ENCODE measurements at places on chromosomes 4 and X.

GRCh38 chr4:62408454-62408853 lies 1208.3 kb downstream of the ADGRL3 start:
- DNase-seq, result no peak

DNA sequence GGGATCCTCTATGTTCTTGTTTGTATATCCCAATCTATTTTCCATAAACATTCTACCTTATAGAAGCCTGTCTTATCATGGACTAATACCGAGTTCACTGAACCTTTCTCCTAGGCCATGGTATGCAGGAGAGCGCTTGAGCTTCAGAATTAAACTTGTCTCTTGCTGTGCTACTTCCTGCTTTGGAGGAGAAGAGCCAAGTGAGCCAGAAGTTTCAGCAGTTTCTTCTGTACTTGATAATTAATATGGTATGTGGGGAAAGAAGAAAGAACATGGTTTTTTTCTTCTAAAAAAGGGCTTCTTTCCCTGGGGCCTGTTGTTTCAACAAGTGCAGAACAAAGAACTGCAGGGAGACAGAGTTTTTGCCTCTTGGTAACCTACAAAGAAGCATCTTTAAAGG lies 172.8 kb downstream of the ATG4A start:
- DNase-seq, result no peak

GRCh38 chrX:42531441-42531840 lies 246.5 kb downstream of the PPP1R2C start:
- DNase-seq, result no peak

DNA sequence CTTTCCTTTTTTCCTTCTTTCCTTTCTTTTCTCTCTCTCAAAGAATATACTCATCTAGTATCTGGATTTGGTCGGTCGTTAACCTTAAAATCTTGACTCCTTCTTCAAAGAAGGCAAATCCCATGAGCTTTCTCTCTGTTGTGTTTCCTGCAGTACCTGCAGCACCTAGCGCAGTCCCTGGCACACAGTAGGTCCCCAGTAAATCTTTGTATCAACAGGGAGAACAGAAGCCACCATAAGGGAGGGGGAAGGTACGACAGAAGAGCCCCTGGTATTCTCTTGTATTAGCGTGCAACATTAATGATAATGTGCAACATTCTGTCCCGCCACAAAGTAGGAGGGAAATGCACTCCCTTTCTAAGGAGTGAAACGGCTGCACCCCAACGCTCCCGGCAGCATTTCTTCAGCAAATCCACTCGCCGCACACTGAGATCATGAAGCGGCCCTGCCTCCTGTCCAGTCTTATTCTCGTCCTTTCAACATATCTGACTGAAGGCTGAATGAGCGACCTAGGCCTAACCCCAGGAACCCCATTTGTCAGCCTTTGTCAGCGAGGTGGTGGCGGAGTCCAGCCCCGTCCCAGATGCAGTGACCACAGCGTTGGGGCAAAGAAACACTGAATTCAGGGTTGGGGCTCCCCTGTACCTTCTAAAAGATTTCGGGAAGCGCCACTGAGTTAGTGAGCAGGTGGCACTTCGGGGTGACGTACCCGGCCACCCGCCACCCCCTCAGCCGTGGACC lies 133.7 kb downstream of the AMELX start:
- DNase-seq, result no peak

GRCh38 chr4:48639807-48640206 lies 140.3 kb downstream of the FRYL start:
- DNase-seq, result no peak

DNA sequence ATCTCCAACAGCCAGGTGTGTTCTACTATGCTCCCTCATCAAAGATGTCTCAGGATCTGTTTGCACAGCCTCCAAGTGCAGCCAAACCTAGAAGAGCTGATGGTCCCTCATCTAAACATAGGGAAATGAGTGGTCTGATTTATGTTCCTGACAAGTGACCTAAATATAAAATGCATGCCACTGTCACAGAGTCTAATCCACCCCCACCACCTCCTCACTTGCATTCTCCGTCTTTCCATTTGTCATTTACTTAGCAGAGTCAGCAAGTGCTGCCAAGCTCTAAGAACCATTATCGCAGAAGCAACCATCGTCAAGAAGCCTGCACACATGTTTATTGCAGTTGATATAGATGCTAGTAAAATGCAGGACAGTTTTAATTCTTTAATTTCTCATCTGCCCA lies 33.1 kb upstream of the VCX3A start:
- no peak for DNase-seq

- DNase-seq, result peak; percentile 12
Observed at GRCh38 chrX:69158166-69158980, 6.9 kb downstream of the PJA1 start.

DNA sequence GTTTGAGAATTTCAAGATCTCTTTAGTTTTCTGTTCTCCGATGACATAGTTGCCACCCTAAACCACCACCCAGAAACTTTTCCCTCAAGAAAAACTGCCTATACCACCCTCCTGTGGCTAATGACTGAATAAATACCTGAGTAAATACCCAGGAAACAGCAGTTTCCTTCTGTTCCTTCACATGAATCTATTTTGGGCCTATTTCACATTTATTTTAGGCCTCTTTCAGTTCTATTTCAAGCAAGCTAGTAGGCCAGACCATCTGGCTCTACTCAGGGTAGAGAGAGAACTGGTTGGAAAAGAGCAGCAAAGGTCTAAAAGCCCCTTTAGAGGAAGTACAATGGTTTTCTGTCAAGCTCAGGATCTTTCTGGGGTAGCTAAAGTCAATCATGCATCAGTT lies 23.4 kb downstream of the ARHGEF9 start:
- no peak for DNase-seq

GRCh38 chrX:1491851-1492349 lies 39.2 kb upstream of the ASMTL start:
- peak; percentile 83 for DNase-seq

- DNase-seq, result no peak
Observed at GRCh38 chrX:110004731-110005369, 1.9 kb downstream of the TMEM164 start.

- no peak for DNase-seq
Observed at GRCh38 chrX:110331444-110332030, 13.7 kb upstream of the AMMECR1 start.

DNA sequence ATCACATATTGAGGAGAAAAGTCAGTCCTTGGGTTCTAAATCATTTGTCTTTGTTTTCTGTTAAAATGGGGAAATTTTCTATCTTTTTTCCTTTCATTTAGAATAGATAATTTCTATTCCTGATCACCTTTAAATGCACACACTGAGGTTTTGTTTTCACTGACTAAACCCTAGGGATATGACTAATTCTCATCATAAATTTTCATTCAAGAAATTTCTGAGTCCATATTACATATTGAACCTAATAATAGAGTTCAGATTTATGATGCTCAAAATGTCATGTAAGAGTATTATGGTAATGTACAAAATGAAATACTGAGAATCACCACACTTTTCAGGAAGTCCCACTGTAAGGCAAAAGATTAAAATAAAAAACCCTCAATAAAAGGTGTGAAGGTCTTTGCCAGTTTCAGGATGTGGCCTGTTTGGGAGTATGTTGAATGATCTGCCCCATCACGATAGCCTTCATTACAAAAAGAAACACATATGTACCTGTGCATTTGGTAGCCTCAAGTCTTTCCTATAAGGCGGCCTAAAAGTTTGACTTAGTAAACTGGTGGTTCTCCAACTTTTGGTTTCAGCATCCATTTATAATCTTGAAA lies 49.4 kb downstream of the LEF1 start:
- no peak for DNase-seq

GRCh38 chr4:17721496-17722355 lies 59.7 kb downstream of the FAM184B start:
- no peak for DNase-seq

GRCh38 chr4:121675715-121676114 lies 21.1 kb downstream of the ANXA5 start:
- DNase-seq, result no peak

DNA sequence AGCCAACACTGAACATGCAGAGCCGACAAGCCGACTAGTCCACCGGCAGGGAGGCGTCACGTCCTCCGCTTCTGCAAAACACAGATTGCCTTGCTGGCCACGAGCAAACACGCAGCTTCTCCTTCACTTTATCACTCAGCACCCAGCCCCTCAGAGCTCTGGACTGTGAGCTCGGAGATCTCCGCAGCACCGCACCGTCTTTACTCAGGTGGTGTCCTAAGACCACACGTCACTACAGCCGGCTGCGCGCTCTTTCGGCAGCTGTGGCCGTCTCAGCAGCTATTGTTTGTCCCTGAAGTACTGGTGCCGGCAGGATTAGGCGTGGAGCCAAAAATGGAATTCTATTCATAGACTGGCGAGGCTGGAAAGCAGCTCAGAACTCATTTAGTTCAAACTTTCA lies 72.0 kb downstream of the FAT1 start:
- DNase-seq, result no peak

GRCh38 chr4:13766761-13767540 lies 139.4 kb upstream of the BOD1L1 start:
- DNase-seq, result no peak

DNA sequence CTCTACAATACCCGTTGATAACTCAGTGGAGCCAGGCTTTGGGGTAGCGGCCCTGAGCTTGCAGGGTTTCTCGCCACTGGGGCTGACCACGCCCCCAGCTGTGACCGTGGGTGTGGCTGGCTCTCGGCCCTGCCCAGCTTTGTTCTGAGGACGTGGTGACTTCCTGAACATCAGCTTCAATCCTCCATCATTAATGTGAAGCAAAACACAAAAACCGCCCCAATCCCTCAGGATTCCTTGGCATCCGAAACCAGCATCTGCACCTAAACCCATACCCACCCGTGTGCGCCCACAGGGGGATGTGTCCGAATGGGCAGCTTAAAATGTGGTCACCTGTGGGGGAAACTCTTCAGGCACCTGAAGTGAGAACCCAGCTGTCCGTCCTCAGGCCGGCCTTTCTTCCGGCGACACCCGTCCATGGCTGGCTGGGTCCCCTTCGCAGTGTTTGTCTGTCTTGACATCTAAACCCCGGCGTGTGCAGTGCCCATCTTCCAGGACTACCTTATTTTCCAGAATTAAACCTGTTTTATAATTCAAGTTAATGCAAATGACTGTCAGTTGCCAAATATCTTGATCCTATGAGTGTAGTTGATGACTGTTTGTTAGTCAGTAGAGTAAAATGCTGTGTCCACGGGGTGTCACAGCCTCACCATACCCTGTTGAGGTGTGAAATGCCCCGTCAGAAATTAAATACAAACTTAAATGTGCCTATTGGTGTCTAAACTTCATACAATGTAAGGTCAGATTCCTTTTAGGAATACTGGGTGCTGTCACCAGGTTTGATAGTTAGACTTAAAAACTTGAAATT lies 27.3 kb downstream of the NELFA start:
- DNase-seq, result peak; percentile 15

DNA sequence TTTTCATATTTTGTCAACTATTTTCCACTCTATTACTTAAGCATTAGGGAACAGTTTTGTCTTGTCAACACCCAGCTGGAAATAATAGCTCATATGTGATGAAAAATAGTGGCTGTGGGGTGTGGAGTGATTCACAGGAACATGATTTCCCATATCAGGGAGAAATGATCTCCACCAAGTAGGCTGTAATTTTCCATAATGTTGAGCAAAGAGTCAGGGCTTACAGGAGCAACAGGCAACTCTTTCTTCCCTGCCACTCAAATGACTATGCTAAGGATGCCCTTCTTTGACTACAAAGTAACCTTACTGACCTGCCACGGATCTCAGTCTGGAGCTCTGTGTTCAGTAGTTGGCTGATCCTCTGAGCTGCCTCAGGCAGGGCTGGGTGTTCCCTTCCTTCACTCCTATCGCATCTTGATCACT lies 90.0 kb upstream of the GATB start:
- DNase-seq, result no peak

DNA sequence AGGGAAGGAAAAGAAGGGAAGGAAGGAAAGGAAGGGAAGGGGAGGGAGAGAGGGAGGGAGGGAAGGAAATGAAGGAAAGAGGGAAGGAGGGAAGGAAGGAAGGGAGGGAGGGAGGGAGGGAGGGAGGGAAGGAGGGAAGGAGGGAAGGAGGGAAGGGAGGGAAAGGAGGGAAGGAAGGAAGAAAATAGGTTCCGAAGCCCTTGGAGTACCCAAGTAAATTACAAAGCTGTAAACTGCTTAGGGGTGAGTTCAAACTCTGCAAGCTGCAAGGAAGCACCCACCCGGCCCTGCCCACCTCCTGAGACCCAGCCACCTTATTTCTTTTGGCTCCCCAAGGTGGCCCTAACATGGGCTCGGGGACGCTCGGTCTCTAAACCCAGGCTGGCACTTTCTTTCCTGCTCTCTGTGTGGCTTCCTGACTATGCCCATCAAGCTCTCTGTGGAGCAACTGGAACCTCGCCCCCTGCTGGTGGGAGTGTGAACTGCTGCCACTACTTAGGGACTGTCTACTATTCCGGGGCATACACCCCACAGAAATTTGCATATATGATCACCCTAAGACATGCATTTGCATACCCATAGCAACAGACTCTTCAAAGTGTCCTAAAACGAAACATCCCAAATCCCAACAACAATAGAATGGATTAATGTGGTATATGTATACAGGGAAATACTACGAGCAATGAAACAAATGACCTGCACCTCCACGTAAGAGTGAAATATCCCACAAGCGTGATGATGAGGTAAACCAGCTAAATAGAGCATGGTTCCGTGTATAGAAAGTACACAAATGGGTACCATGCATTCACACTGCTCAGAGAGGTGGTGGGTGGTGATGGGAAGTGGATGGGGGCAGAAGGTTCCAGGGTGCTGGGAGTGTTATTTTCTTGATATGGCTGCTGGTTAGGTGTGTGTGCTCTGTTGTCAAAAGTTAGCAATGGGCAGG lies 151.7 kb upstream of the TBL1X start:
- DNase-seq, result peak; percentile 79

DNA sequence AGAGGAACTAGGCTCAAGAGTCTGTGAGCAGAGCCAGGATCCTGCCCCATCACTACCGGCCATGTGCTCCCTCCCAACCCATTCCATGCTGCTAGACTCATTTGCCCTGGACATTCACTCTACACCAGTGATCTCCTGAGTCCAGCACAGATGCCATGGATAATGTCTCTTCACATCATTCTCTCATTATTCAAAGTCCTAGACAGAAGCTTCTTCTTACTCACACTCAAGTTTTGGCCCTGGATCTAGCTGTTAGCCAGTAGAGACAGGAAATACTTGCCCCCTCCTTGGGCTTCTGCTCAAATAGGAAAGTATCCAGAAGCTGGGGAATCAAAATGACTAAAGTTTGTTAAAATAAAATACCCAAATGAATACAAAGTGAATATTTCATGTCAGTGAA lies 266.8 kb upstream of the LDB2 start:
- DNase-seq, result no peak

DNA sequence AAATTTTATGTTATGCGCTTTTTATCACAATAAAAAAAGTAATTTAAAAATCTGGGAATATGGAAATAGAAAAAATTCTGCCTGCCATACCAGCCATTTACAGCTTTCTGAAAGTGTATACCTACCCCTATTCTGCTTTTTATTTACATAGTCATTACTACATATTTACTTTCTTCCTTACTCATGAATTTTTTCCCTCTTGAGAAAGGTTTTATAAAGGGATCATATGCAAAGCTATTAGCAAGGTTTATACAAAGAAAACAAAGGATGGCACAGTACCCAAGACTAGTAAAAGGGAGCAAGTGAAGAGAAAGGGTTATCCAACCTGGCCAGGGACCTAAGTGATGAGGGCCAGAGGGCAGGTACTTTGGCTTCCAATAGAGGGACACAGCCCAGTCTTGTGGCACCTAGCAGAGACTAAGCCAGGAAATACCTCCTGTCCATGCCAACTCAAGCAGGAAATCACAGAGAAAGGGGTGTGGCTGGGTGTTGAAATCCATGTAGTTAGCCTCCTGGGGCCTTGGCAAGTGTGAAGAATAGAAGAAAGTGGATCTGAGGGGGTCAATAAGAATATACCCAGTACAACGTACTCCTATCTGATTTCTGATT lies 207.3 kb upstream of the VEGFC start:
- no peak for DNase-seq

GRCh38 chrX:103396186-103396585 lies 19.8 kb downstream of the BEX3 start:
- DNase-seq, result no peak
